ENCODE measurements at places on chromosomes 2 and 18.
A peak's percentile ranks its signal among the peaks of the same experiment; 100 is the strongest.

DNA sequence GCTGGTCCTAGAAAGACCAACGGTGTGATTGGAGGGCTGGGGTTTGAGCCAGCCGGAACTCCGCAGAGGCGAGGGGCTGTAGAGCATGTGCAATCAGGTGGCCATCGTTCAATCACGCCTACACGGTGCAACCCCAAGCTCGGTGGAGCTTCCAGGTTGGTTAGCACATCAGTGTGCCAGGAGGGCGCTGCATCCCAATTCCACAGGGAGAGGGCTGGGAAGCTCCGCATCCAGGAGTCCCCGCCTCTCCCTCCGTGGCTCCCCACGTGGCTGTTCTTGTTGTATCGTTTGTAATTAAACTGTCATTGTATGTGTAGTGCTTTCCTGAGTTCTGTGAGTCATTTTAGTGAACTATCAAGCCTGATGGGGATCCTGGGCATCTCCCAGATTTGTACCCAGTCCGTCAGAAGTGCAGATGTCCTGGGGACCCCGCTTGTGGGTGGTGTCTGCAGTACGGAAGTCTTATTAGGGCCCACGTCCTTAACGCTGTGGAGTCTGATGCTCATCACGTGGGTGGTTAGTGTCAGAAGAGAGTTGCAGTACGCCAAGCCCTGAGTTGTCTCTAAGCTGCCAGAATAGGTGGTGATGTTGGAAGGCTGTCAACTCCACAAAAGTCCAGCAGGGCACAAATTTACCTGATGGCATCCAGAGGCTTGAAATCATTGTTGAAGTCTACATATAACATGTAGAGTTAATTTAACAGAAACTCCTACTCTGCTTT is 20.6 kb upstream of the AMMECR1L start:
- DNase-seq, result no peak

DNA sequence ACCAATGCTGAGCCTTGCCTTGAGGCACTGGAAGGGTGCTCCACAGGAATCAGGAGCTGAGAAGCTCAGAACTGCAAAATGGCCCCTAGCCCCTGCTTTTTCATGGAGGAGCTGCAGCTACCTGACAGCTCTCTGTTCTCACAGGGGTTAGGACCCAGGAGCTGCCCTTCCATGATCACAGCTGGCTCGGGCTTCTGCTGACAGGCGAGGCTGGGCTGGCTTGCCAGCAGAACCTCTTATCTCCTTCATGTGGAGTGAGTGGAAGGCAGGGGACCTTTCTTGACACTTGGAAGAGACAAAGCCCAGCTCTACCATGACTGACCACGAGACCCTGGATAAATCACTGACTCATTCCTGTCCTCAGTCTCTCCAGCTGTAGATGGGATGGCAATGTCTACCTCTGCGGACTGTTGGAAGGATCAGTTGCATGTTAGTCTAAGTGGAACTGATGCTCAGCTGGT is 113.4 kb downstream of the CAPN13 start:
- DNase-seq, result no peak

- no peak for DNase-seq
These were observed 13.1 kb downstream of the CHST10 start for GRCh38 chr2:100404411-100404810.

- peak; percentile 86 for DNase-seq
These were observed 13.0 kb upstream of the FAHD2A start for GRCh38 chr2:95389245-95390119.

- no peak for DNase-seq
These were observed 348.7 kb upstream of the GALNT5 start for GRCh38 chr2:156908825-156909224.

GRCh38 chr18:44111337-44111736 is 569.4 kb upstream of the SETBP1 start:
- DNase-seq, result no peak

DNA sequence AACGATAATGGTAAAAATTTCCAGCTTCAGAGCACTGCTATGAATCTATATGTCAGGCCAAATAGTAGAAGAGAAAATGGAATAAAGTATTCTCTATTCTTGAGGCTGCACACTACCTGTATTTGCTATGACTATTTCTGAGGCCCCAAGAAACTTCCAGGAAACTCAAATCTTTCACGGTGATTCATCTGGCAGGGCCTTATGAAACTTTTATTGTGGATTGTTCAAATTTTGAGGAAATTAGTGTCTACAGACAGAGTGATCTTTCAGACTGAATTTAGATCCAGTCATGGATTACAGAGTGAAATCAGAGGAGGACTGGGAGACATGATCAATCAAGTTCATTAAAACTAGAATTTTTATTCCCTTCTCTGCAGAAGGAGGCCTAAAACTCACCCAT is 4.1 kb upstream of the VSNL1 start:
- no peak for DNase-seq

DNA sequence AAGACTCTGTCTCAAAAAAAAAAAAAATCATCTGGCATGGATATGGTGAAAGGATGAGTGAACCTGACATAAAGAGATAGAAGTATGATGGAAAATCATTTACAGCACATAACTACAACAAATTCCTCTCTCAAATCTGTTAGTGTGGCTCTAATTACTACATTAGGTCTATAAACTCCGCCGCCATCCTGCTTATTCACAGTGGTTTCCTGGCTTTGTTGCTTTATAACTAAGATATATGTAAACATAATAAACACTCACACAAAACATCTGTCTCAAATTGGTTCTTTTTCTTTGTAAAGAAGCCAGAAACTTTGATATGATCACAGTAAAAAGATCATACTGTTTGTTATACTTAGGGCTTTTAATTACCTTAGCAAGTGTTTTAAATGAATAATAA is 412.6 kb upstream of the FAM98A start:
- no peak for DNase-seq

GRCh38 chr2:241150660-241151530 is 628 bp downstream of the PPP1R7 start:
- no peak for DNase-seq

DNA sequence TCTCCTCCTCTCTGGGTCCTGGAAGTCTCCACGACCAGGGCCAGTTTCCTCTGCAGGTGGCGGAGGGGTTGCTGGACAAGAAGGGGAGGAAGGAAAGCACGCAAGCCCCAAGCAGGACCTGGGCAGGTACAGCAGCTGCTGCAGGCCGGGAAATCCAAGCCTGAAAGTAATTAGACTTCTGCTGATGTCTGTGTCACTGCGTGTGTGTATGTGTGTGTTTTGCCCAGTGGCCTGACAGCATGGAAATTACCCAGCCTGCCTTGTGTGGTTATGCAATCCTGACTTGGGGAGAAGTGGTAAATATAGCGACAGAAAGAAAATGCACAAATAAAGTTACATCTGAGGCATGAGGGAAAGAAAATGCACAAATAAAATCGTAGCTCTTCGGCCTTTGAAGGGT is 121.8 kb upstream of the ZBTB14 start:
- no peak for DNase-seq

- DNase-seq, result no peak
These were observed 176.2 kb downstream of the RNF144A start for GRCh38 chr2:7093376-7093775.

- no peak for DNase-seq
These were observed 332.8 kb downstream of the CYP26B1 start for GRCh38 chr2:71814885-71815284.

- no peak for DNase-seq
These were observed 62.2 kb downstream of the SFXN5 start for GRCh38 chr2:73009177-73009839.

- DNase-seq, result no peak
These were observed 1.4 kb downstream of the ARID5A start for GRCh38 chr2:96537734-96538486.

GRCh38 chr2:63569740-63570139 is 18.5 kb downstream of the WDPCP start:
- DNase-seq, result no peak

DNA sequence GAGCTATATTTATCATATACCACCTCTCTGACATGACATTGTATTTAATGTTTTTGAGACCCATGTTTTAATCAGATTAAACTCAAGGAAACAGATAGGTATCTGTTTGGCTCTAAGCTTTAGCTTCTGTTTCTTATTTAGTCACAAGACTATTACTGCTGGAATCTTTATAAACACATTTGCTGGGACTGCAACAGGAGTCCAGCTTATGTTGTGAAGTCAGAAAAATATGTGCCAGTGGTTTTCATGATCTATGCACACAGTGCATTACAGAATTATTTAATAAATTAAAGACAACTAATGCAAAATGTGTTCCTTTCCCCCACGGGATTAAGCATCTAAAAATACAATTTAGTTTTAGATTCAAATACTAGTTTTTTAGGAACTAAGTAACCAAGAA is 338.9 kb downstream of the ZEB2 start:
- no peak for DNase-seq

DNA sequence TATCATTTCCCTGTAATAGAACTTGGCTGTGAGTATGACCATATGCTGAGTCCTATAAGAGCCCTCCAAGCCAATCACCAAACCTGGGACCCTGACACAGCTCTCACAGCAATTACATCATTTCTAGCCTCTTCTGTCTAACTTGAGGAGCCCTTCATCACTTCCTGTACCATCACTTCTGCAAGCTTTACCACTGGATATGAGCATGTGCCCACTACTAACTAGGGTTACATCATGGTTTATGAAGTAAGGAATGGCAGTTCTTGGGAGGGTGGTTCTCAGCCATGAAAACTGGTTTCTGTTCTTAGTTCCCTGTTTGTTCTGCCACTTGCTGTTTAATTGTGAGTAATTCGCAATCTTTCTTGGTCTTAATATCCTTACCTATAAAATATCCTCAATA is 31.0 kb upstream of the EPB41L3 start:
- DNase-seq, result no peak

DNA sequence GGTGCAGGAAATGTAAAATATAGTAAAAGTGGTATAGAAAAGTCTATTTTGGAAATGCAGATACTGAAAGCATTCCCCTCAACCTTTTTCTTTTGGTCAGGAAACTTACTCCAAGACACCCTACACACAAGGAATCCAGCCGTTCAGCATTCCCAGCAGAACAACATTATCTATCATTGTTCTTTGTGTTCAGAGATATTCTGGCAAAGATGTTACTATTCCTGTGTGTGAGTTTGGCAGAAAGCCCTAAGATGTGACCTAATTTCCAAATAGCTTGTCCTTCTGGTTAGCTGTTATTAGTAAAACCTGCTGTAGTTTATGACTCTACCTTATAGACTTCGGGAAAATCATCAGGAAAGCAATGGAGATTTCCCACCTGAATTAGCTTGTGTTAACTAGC is 78.1 kb upstream of the PELI1 start:
- no peak for DNase-seq

GRCh38 chr18:73683409-73684238 is 464.0 kb downstream of the FBXO15 start:
- DNase-seq, result no peak

All from HTR-8/SVneo (cell line).